ENCODE measurements at places on chromosomes 16 and 17. TPM values are rescaled to one million over a fixed set of nuclear protein-coding genes. Genes with fewer than 3 reads are reported as not detected.

Gene SLC5A11
- total RNA-seq, result 0.54 TPM

DNA sequence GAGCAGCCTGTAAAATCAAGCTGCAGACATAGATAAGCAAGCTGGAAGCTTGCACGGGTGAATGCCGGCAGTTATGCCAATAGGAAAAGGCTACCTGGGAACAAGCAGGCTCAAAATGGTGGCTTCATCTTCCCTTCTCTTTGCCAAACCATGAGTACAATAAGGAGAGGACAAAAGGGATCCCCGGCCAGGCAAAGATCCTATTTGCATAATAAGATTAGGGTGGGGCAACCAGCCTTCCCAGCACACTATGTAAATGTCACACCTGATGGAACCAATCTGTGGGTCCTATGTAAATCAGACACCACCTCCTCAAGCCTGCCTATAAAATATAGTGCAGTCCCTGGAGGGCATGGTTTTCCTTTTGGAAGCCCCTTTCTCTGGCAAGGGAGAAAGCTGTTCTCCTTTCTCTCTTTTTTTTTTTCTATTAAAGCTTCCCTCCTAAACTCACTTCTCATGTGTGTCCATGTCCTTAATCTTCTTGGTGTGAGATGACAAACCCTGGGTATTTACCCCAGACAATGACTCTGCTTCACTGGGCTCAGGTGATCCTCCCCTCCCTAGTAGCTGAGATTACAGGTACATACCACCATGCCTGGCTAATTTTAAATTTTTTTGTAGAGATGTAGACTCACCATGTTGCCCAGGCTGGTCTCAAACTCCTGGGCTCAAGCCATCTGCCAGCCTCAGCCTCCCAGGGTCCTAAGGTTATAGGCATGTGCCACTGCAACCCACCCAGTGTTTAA is 44.2 kb downstream of the PSMD12 start:
- DNase-seq, result no peak

Gene IRX5
- 0.60 TPM for total RNA-seq

DNA sequence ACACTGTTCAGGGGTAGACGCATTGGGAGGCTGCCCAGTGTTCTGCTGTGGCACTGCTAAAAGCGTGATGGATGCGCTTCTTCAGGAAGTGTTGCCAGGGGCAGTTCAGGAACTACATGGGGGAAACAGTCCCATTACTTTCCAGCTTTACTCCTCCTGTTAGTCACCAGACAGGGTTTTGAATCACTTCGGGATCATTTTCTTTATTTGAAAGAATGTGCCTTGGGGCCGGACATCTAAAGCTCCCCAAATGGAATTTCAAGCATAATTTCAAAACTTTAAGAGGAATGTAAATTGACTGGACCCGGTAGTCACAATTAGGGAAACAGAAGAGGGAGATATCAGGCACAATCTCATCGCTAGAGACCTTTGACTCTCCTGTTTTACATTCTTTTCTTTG is 1.3 kb upstream of the KRTAP2-1 start:
- DNase-seq, result no peak

- DNase-seq, result no peak
Measured at GRCh38 chr17:72665852-72666851, 426.3 kb downstream of the SLC39A11 start.

- DNase-seq, result no peak
Measured at GRCh38 chr16:77295896-77296295, 96.7 kb downstream of the SYCE1L start.

- no peak for DNase-seq
Measured at GRCh38 chr16:89367538-89367915, 122.8 kb downstream of the ANKRD11 start.

Gene KPNA2
- total RNA-seq, result 24.0 TPM

GRCh38 chr16:63625126-63625525 is 1496.7 kb downstream of the CDH11 start:
- no peak for DNase-seq

Measured in adrenal gland (tissue), 19 donors.